ENCODE measurements at places on chromosomes 5 and 9. TPM values are rescaled to one million over a fixed set of nuclear protein-coding genes. Genes with fewer than 3 reads are reported as not detected.

GRCh38 chr9:38318759-38319495, 73.6 kb upstream of the ALDH1B1 start:
- peak; percentile 54 for DNase-seq

Gene SGCD
- total RNA-seq = 2.7 TPM

- DNase-seq = no peak
Measured at GRCh38 chr5:50435168-50435567, 5.9 kb downstream of the EMB start.

- DNase-seq = no peak
Measured at GRCh38 chr9:38662763-38663593, 42.6 kb upstream of the ANKRD18A start.

Gene UBE2R2
- 32.2 TPM for total RNA-seq

DNA sequence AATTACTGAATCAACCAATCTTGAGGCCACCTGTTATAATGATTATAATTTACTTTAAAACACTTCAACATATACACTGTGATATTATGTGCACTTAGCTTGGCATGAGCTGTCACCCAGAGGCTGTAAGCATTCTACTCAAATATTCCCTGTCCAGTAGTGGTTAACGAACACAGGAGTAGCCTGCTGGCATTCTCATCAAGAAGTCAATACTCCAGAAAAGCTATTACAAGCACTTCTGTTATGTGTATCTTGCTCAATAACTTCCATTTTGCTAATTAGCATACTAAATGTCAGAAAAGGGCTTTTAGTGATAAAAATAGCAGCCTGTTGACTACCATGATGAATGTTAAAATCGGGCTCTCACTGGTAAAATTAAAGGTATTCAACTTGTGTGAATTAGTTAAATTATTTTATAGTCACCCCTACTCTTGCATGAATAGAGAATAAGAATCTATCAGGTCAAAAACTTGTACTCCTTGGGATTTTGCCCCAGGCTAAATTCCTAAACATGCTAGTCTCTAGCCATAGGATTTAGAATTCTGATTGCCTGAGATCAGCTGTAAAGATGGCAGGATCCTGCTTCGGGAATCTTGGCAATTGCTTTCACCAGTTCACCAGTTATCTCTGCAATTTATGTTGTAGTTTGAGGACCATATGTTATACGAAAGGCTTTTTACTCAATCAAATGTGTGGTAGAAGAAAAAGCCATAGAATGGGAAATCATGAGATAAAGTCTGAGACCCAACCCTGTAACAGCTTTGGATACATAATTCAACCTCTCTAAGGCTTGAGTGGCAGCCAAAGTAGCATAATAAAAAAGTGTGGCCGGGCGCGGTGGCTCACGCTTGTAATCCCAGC, 43.4 kb upstream of the PAM start:
- no peak for DNase-seq

DNA sequence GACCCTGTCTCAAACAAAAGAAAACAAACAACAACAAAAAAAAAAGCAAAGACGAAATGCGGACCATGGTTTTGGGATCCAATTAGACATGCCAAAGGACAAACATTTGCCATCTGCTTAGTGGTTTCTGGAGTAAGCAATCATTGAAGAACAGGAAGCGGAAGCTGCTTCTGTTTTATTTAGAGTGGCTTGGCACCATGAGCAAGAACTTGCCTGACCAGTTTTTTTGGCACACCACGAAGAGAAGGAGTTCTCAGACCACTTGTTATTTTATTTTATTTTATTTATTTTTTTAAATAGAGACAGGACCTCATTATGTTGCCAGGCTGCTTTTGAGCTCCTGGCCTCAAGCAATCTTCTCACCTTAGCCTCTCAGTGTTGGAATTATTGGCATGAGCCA, 17.0 kb downstream of the BTF3 start:
- DNase-seq = no peak

DNA sequence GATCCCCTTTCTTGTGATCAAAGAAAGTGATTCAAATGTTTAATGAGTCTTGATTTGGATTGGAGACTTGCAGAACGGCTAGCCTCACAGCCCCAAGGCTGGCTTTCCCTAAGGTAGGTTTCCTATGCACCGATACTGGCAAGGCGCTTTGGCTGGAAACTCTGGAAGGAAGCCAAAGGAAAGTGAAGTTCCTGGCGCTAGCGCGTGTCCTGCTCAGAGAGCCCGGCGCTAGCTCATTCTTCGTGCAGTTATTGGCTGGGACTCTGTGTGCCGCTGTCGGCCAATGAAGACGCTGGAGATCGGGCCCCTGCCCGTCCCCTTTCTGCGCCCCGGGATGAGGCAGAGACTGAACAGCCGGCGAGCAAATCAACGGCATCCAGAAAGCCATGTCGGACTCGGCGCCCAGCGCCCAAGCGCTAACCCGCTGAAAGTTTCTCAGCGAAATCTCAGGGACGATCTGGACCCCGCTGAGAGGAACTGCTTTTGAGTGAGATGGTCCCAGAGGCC, at the start of gene PCDHGC3:
Gene PCDHGC3 (plus strand): TSS at position 342 of the 507 bp plus-strand sequence. CDS start 151 bp downstream, at position 493.
- DNase-seq = peak; percentile 93

Gene FCN2
- total RNA-seq = 3.6 TPM

GRCh38 chr9:77221431-77221830, 44.1 kb downstream of the VPS13A start:
- no peak for DNase-seq

Gene PCDHGA3
- 4.0 TPM for total RNA-seq

Gene ADAMTS6
- 6.7 TPM for total RNA-seq

Gene TXN
- 145 TPM for total RNA-seq

Gene PCA3
- not detected for total RNA-seq

DNA sequence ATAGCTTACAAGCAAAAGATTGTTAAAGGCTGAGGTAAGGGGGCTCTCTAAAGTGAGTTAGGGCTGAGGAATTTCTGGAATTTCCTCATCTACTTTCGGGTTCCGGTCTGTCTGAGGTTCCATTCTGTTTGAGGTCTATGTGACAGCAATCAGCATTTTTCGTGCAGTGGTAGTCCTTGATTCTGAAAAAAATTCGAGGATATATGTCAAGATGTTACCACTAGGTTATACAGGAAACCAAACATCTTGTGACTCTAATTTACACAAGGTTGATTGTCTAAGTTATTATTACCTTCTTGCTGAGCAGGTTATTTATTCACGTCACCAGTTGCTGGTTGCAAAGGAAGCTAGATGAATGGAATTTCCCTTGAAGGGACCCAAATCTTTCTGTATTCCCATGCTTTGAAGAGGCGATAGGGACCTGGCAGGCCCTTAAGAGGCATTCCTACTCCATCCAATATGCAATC, 35.2 kb downstream of the RLN2 start:
- DNase-seq = no peak

DNA sequence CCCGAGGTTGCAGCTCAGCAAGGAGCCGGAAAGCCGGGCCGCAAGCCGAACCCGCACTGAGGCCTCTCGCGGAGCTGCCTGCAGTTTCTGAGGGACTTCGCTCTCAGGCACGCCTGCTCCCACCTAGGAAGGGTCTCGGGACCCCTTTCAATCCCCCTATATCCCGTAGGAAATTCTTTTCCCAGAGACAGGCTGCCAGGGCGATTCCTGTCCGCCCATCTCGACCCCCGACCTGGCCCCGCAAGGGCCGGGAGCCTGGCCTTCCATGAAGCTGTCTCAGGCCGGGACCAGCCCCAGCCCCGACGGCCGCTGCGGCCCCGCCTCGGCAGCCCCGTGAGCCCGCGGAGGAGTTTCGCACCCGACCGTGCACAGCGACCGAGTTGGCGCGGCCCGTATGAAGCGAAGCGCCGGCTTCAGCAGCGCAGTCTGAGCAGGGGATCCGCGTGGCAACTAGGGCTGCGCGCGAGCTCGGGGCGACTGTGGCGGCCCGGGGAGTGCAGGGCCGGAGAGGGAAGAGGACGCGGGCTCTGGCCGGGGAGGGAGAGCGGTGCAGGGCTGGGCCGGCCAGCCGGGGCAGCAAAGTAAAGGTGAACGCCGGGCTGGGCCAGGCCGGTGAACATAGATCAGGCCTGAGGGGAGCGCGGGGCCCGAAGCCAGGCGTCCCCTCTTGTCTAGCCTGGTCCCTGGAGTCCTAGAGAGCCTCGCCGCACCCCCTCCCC, 977 bp upstream of the PRDM12 start:
- no peak for DNase-seq

Gene SLC34A3
- total RNA-seq = 0.13 TPM

Gene STK32A
- 8.6 TPM for total RNA-seq

Gene PCDHA4
- total RNA-seq = 4.1 TPM

Gene DAB2IP
- 105 TPM for total RNA-seq

DNA sequence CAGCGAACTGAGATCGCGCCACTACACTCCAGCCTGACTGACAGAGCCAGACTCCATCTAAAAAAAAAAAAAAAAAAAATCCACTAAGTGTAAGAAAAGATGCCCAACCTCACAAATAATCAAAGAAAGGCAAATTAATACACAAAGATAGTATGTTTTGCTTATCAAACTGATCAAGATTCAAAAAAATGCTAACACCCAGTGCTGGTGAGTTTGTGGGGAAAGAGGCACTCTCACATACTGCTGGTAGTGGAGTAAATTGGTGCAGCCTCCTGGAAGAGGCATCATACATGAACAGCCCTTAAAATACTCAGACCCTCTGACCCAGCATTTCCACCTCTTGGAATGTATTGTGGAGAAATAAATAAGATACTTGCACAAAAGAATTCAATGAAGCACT, 70.2 kb upstream of the LMX1B start:
- no peak for DNase-seq

DNA sequence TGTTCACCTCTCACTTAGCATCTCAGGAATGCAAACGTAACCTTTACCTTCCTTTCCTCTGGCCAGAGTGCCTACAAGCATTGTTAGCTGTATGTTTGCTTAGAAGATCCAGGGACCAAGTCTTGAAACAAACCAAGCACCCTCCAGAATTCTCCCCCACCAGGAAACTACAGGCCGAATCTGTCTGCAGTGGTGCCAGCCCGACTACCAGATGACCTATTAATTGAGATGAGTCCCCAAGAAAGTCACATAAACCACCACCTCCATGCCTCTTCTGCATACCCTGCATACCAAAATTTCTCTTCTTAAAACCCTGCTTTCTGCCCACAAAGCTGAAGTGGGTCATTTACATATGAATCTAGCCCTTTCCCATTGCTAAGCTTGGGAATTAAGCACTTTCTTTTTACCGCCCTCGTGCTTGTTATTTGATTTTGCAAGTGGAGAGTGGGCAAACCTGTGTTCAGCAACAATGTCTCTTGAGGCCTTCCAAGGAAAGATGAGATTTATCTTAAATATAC, 1239.1 kb downstream of the CDH12 start:
- DNase-seq = no peak

- no peak for DNase-seq
Measured at GRCh38 chr9:37010180-37010579, 23.9 kb downstream of the PAX5 start.

DNA sequence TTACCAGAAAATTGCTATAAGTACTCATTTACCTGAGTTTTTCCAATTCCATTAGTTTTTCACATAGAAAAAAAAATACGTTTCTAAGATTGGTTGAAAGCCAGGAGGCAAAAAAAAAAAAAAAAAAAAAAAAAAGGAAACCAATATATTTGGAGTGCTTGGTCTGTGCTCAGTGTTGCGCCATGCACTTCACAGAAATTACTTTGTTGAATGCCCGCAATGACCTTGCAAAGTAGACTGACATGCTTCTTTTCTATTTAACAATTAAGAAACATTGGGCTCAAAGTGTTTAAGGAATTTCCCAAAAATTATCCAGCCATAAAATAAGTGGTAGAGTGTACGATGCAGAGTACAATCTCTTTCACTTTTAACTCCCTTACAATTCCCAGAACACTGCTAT, 65.2 kb upstream of the PAPPA start:
- no peak for DNase-seq

GRCh38 chr5:178674334-178674733, 47.5 kb upstream of the CLK4 start:
- DNase-seq = no peak

GRCh38 chr9:87029905-87030304, 82.6 kb upstream of the GAS1 start:
- no peak for DNase-seq

Gene WDR38
- 0.31 TPM for total RNA-seq

- DNase-seq = no peak
Measured at GRCh38 chr5:73188764-73189531, 16.0 kb downstream of the TMEM174 start.

Gene FGF1
- 2.1 TPM for total RNA-seq

DNA sequence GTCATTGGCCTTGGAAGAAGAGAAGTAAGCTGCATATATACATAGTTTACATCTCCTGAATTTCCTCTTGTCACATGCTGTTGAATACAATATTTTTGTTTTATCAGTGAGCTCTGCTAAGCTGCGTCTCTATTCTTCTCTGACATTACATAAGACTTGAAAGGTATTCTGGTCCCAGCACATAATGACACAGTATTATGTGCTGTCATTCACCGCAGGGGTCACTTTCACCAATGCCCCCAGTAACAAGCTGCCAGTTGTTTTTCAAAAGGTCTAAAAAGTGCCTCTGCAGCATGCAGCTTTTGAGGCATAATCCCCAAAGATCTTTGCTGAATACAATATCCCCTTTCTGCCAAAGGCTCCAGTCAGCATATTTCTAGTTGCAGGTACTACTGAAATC, 349.0 kb upstream of the FAM174A start:
- DNase-seq = no peak

Gene KCNV2
- total RNA-seq = not detected

DNA sequence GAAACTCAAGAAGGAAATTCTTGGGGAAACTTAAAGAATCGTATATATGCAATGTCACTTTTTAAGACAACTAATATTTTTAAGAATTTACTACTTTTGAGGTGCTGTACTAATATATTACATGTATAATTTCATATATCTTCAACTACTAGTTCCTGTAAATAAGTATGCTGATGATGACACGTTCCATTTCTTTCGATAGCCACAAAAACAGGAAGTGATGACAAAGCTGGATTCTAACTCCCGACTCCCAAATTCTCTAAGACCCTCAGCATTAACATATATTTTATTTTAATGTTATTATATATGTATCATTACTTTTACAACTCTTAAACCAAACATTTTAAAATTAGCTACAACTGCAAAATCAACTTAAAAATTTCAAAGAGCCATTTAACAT, 74.8 kb downstream of the STK32A start:
- no peak for DNase-seq

- peak; percentile 39 for DNase-seq
Measured at GRCh38 chr5:96885518-96886338, 9.4 kb downstream of the ERAP2 start.

GRCh38 chr9:119026120-119026519, 343.1 kb downstream of the BRINP1 start:
- no peak for DNase-seq

GRCh38 chr5:135986891-135987401, 32.2 kb upstream of the LECT2 start:
- DNase-seq = no peak
